ENCODE measurements at places on chromosomes 1 and 21.

DNA sequence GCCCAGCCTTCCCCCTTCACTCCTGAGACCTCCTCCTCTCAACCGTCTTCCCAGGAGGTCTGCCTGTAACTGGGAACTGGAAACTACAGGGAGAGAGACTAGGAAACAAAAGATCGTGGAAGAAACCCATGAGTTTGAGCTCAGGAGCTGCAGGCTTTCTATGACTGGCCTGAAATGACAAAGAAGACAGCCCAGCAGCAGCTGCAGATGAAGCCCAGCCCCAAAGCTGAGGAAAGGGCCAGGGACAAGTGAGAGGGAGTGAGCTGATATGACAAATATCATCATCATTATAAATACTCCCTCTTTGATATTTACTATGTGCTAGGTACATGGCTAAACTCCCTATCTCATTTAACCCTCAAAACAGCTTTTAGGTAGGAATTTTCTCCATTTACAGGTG is 142.6 kb upstream of the CTTNBP2NL start:
- DNase-seq = no peak

- DNase-seq = no peak
These were observed 183.8 kb downstream of the DHRS3 start for GRCh38 chr1:12434174-12434573.

DNA sequence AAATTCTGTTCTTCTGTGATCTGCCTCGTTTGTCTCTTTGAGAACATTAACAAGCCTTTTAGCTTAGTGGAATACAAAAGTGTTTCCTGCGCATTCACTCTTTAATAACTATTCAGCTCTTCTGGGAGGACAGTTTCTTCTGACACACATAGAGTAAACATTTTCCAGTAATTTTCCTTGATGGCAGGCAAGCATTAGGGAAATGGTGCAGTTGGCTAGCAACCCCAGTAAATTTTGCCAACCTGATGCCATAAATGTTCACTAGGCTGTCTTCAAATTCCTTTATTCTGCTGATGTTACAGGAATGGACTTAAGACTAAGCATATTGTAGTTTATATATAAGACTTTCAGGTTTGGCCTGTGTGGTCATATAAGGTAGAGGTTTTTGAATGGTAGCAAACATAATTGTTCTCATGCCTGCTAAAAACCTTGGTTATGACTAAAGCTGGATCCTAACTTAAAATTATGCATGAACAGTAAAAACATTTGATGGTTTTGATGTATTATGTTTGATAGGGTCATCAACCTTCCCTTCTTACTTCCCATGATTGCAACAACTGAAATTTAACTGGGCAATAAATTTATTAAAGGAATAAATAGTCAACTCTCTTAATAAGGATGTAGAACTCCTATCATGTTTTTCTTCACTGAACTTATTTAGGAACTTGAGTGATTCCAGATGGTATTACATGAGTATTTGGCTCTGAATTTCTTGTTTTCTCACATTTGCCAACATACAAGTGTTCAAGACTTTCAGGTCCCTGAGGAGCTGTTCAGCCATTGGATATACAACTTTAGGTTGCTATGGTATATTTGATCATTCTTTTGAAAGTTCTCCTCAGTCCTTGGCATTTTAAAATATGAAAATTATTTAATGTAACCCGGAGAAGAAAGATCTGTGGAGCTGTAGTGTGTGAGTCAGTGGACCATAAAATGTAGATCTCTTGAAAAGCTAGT is 223.4 kb downstream of the FMN2 start:
- peak; percentile 60 for DNase-seq

- DNase-seq = no peak
These were observed 120.6 kb downstream of the CACNA1E start for GRCh38 chr1:181603735-181604410.

GRCh38 chr1:93675271-93675670 is 6.4 kb downstream of the BCAR3 start:
- DNase-seq = no peak

DNA sequence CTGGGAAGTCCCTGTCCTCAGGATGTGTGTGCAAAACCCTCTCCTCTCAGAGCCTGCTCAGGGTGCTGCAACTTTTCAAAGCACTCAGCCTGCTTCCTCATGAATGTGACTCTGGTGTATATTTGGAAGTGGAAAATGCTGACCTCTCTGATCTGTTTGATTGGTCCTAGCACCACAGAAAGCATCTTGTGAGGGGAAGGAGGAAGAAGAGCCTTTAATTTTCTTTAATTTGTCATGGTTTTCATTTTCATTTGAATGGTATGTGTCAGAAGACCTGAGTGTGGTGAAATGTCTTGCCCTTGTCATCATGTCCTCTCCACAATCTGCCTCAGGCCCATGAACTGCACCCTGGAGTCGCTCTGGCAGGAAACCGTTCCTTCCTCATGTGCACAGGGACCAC is 383.5 kb downstream of the NTNG1 start:
- no peak for DNase-seq

DNA sequence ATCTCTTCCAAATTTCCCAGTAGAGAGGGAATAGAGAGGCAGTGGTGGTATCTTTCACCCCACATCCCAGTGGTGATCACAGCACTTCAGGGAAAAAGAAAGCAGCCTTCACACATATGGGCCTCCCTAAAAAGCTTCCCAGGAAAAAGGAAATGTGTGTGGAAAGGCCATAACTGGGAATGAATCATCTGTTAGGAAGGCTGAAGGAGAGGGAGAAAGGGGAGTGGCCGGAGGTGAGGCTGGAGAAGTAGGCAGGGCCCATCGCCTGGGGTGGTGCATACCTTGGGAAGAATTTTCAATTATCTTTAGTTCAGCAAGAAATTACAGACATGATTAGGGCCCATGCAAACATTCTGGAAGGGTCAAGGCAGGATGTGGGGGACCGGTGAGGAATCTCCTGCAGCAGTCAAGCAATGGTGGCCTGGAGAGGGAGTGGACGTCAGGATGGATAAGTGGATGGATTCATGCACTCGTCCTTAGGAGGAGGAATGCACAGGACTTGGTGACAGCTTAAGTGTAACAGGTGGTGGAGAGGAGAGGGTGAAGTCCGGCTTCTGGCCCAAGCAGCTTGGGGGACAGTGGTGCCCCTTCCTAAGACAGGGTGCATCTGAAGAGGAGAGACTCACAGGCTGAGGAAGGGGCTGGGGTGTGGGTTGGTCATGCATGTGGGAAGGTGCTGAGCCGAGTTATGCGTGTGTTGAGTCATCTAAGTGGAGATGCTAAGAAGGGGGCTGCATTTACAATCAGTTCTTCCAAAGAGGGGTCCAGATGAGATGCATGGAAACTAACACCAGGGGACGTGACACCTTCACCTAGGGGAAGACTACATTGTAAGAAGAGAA is 17.9 kb downstream of the HIVEP3 start:
- DNase-seq = no peak

GRCh38 chr1:211892577-211892976 is 62.0 kb upstream of the LPGAT1 start:
- DNase-seq = no peak

DNA sequence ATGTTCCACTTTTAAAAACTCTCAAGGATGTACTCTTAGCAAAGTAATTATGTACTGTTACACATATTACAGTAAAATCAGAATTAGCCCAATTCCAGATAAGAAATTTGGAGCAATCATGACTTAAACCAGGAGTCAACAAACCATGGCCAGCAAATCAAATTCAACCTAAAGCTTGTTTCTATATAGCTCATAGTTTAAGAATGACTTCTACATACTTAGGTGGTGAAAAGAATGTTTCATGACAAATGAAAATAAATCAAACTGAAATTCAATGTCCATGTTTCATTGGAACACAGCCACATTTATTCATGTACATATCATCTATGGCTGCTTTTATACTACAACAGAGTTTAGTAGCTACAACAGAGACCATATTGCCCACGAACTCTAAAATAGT is 35.1 kb downstream of the FRRS1 start:
- DNase-seq = no peak

DNA sequence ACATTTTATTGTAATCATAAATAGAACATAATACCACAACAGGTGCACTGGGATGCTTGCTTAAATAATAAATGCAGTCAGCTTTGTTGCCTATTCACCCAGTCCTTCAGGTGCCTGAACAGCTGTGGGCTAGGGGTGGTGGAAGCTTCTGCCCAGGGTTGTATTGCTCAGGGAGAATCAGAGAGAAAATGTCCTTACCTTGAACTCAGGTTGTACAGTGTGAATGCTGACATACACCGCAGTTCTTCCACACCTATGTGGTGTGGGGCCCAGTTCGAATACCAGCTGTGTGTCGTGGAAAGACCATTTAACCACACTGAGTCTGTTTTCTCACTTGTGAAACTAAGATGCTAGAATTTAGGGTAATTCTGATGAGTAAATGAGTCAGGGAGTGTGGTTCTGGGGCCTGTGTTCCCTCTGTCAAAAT is 115.7 kb upstream of the ATP1A1 start:
- DNase-seq = no peak

- no peak for DNase-seq
These were observed 1.6 kb upstream of the AJAP1 start for GRCh38 chr1:4652631-4653327.

DNA sequence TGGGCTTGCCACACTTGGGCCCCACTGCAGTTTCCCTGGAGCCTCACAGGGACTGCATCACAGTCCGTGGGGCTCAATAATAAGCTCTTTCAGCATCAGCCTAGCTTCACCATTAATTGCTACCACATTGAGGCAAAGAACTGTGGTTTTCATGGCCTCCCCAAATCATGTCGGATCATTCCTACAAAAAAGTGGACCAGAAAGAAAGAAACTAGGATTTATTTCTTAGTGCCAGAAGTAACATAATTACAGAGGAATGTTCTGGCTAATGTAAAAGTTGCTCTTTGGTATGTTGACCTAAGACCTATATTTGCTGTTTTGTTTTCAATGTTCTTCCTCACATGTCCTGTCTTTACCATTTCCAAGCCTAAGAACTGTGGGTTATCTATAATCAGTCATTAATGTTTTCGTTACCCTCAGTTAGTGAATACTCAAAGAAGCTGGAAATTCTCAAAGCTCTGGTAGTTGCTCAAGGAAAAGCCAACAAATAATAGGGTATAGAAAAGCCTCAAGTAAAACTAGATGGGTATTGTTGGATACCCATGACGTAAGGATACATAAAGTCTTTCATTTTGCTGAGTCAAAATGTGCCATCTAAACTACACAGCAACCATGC is 173.9 kb downstream of the LTN1 start:
- DNase-seq = peak; percentile 57

GRCh38 chr1:111821121-111821745 is 65.5 kb downstream of the DDX20 start:
- DNase-seq = no peak

DNA sequence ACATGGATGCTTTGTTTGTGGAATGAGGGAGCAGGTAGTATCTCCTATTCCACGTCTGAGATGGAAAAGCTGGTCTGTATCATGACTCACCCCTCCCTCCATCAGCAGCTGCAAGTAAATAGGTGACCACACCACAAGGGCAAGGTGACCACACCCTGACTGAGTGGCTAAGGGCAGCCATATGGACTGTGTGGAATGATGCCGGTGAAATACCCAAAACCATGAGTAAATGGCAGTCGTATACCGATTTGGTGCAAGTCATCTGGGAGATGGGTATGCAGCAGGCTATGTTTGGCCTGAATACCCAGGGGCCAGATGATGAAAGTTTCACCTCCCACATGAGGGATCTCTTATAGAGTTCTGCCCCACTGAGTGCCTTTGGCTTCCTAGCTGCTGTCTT is 15.8 kb upstream of the UBE2U start:
- no peak for DNase-seq

- no peak for DNase-seq
These were observed 7.2 kb downstream of the TRIT1 start for GRCh38 chr1:39876144-39876543.
